SK-N-SH (cell line): ENCODE measurements at places on chromosomes 11 and 22.
A peak's percentile ranks its signal among the peaks of the same experiment; 100 is the strongest.

- H3K36me3 ChIP-seq, result peaks cover 33% of the 10 kb centered on the region
- H3K27me3 ChIP-seq, result no peaks in the 10 kb centered on the region
- no peaks in the 10 kb centered on the region; the same call in 1 of the 2 replicates for H3K4me1 ChIP-seq
- no peak overlapping the region for H3K4me3 ChIP-seq
- no peak for DNase-seq
- no peak overlapping the region for H3K27ac ChIP-seq
Observed at GRCh38 chr11:86865436-86865835, 65.1 kb downstream of the PRSS23 start.

- DNase-seq, result no peak
- H3K27me3 ChIP-seq, result no peaks in the 10 kb centered on the region
- no peak overlapping the region for H3K27ac ChIP-seq
- no peak overlapping the region for H3K4me3 ChIP-seq
- peaks cover 25% of the 10 kb centered on the region for H3K4me1 ChIP-seq
Observed at GRCh38 chr11:92826136-92826535, 143.3 kb upstream of the MTNR1B start.

- peak overlapping the region; percentile 97 for H3K4me3 ChIP-seq
- H3K27ac ChIP-seq, result peak overlapping the region; percentile 88
- no peaks in the 10 kb centered on the region for H3K27me3 ChIP-seq
- peaks cover 50% of the 10 kb centered on the region for H3K36me3 ChIP-seq
- peaks cover 49% of the 10 kb centered on the region for H3K4me1 ChIP-seq
- DNase-seq, result no peak
Observed at GRCh38 chr11:66639066-66639813, 737 bp downstream of the RBM4 start.

DNA sequence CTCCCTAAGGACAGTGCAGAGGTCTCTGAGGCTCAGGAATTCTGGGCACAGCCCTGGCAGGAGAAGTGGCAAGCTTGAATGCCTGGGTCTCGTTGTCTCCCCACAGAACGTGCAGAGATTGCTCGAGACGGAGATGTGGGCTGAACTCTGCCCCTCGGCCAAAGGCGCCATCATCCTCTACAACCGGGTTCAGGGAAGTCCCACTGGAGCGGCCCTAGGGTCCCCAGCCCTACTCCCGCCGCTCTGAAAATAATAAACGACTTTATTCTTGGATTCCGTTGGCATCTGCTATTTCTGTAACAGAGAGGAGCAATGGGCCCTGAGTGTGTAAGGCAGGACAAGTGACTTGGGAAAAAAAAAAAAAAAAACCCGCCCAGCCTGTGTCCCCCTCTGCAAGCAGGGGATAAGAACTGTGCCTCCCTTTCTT is 591 bp upstream of the DNAJC4 start:
- no peak for DNase-seq
- H3K4me1 ChIP-seq, result peaks cover 15% of the 10 kb centered on the region; the same call in 1 of the 2 replicates
- H3K27ac ChIP-seq, result peak overlapping the region; percentile 54; the same call in 1 of the 2 replicates
- H3K27me3 ChIP-seq, result no peaks in the 10 kb centered on the region
- peak overlapping the region; percentile 73 for H3K4me3 ChIP-seq
- peaks cover 4% of the 10 kb centered on the region; the same call in 1 of the 2 replicates for H3K36me3 ChIP-seq

DNA sequence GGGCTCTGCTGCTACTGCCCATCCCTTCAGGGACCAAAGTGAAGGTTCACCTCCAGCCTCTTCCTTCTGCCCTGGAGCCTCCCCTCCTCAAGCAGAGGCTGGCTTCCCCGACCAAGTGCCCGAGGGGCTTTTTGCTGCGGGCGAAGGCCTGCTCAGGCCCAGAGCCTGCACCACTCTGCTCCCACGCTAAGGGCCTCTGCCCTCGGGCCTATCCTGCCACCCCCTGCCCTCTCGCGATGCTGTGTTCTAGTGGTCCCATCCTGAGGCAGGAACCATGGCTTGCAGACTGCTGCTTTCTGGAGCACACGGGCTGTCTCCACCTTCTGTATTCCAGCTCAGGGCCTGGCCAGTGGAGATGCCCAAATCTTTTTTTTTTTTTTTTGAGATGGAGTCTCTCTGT is 8.9 kb upstream of the TNFRSF13C start:
- no peaks in the 10 kb centered on the region; the same call in 1 of the 2 replicates for H3K36me3 ChIP-seq
- H3K4me1 ChIP-seq, result peaks cover 5% of the 10 kb centered on the region; the same call in 1 of the 2 replicates
- no peak overlapping the region for H3K4me3 ChIP-seq
- H3K27ac ChIP-seq, result no peak overlapping the region

GRCh38 chr11:12717851-12718291 is 43.6 kb downstream of the TEAD1 start:
- no peaks in the 10 kb centered on the region for H3K27me3 ChIP-seq
- H3K4me1 ChIP-seq, result peaks cover 17% of the 10 kb centered on the region; the same call in 1 of the 2 replicates
- no peak overlapping the region for H3K27ac ChIP-seq
- no peaks in the 10 kb centered on the region; the same call in 1 of the 2 replicates for H3K36me3 ChIP-seq

- H3K27me3 ChIP-seq, result no peaks in the 10 kb centered on the region
- peaks cover 4% of the 10 kb centered on the region; the same call in 1 of the 2 replicates for H3K4me1 ChIP-seq
- DNase-seq, result no peak
- no peaks in the 10 kb centered on the region for H3K36me3 ChIP-seq
- H3K4me3 ChIP-seq, result no peak overlapping the region
- H3K27ac ChIP-seq, result no peak overlapping the region
Observed at GRCh38 chr11:104104201-104104600, 59.7 kb downstream of the PDGFD start.

DNA sequence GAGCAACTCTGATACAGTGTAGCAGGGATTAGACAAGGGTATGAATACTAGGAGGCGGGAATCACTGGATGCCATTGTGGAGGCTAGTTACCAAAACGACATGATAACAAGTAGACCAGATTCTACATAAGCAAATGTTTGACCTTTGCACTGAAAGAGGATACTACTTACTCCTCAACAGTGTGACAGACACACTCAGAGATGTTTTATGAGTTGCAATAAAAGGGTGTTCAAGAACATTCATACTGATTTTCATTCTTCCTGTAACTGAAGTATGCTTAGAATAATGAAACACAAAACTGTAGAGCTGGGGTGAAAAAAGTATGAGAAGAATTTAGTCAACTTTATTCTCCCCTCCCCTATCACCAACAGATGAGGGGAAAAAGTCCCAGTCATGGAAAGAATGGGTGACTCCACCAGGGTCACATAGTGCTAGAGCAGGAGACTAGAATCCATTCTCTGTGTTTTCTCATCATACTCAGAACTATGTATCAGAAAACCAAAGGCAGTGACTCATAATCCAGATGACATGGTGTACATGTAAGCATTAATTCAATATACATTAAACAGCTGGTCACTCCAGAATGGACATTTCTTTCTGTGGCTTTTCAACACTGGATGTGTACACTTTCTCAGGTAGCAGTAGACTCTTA is 32.8 kb downstream of the ARHGAP20 start:
- no peak overlapping the region for H3K27ac ChIP-seq
- H3K36me3 ChIP-seq, result no peaks in the 10 kb centered on the region
- H3K27me3 ChIP-seq, result no peaks in the 10 kb centered on the region

- no peak for DNase-seq
- peaks cover 12% of the 10 kb centered on the region; the same call in 1 of the 2 replicates for H3K4me1 ChIP-seq
- H3K36me3 ChIP-seq, result no peaks in the 10 kb centered on the region
- H3K27me3 ChIP-seq, result no peaks in the 10 kb centered on the region
- H3K4me3 ChIP-seq, result no peak overlapping the region
Observed at GRCh38 chr11:113278925-113279324, 35.5 kb upstream of the TTC12 start.
